ENCODE measurements at places on chromosomes 3 and 15.

DNA sequence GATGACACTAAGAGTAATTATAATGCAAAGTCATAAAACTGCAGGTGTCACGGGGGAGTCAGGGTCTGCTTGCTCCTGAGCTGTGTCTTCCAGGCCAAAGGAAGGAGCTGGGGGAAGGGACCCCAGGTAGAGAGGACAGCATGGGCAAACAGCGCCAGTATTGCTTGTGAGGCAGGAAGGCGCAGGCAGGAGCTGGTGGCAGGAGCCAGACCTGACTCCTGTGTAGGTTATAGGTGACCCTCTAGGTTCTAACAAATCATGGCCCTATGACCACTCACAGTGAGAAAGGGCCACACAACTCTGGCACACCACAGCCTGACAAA is 1.9 kb downstream of the CISH start:
- DNase-seq: no peak
- H3K36me3 ChIP-seq: no peaks in the 10 kb centered on the region
- no peaks in the 10 kb centered on the region for H3K27me3 ChIP-seq
- H3K4me1 ChIP-seq: peaks cover 29% of the 10 kb centered on the region
- H3K27ac ChIP-seq: no peak overlapping the region
- H3K4me3 ChIP-seq: no peak overlapping the region

DNA sequence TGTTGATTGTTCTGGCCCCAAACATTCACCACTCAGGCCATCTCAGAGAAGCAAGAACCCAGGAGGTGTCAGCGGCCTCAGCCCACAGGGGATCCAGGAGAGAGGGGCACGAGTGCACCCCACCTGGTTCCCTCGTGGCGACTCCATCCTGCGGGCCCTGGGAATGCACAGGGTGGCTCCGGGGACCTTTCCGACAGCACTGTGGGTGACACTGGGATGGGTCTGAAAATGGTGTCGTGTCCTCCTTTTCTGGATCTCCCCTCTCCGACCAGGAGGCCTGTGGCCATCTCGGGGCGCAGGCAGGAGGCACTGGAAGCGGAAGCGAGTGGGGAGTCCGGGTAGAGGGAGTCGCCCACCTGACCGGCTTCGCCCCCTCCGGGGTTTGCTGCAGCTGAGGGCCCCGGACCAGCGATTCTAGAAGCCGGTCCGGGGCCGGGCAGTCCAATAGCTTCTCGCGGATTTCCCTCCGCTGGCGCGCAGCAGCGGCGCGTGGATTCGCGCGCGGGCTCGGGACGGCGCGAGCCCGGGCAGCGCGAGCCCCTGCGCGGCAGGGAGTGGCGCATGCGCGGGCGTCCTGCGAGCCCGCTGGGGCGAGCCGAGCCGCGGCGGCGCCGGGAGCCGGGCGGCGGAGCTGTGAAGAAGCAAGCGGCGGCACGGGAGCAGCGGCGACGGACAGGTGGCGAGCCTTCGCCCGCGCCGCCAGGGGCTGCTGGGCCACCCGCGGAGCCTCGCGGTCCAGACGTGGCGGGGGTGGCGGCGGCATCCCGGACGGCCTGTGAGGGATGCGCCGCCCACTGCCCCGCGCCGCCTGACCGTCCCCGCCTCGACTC is at the start of gene DOCK3:
Gene DOCK3, plus strand, starts transcription at position 579 of the 830 bp plus-strand sequence. CDS start 337 bp downstream, outside the sequence.
- no peaks in the 10 kb centered on the region for H3K36me3 ChIP-seq
- H3K4me3 ChIP-seq: peak within 1 kb of the TSS; percentile 77
- peaks cover 23% of the 10 kb centered on the region for H3K27me3 ChIP-seq
- no peaks in the 10 kb centered on the region for H3K4me1 ChIP-seq

- DNase-seq: no peak
- H3K27me3 ChIP-seq: no peaks in the 10 kb centered on the region
- H3K4me1 ChIP-seq: no peaks in the 10 kb centered on the region
- no peaks in the 10 kb centered on the region for H3K36me3 ChIP-seq
- no peak overlapping the region for H3K27ac ChIP-seq
Observed at GRCh38 chr15:83339396-83339795, 54.9 kb upstream of the BNC1 start.

DNA sequence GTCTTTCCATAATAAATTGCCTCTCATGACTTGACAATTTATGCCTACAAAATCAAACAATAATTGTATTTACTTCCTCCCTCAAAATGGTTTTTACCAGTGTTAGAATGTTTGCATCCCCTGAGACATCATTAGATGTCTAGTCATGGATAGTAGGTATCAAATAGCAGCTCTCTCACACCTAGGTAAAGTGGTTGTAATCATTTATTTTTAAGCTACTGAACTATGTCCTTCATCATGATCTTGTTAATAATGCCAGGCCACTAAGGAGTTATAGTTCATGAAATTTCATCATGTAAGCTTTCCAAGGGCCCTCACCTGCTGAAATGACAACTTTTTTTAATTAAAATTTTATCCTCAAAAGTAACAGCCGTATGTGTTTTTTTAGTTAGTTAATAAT is 134.1 kb downstream of the ARPP21 start:
- H3K27me3 ChIP-seq: no peaks in the 10 kb centered on the region
- no peak overlapping the region for H3K4me3 ChIP-seq

GRCh38 chr15:86138798-86139197 is 59.1 kb downstream of the AGBL1 start:
- no peaks in the 10 kb centered on the region for H3K36me3 ChIP-seq
- DNase-seq: no peak
- no peak overlapping the region for H3K4me3 ChIP-seq
- no peak overlapping the region for H3K27ac ChIP-seq
- H3K4me1 ChIP-seq: no peaks in the 10 kb centered on the region

DNA sequence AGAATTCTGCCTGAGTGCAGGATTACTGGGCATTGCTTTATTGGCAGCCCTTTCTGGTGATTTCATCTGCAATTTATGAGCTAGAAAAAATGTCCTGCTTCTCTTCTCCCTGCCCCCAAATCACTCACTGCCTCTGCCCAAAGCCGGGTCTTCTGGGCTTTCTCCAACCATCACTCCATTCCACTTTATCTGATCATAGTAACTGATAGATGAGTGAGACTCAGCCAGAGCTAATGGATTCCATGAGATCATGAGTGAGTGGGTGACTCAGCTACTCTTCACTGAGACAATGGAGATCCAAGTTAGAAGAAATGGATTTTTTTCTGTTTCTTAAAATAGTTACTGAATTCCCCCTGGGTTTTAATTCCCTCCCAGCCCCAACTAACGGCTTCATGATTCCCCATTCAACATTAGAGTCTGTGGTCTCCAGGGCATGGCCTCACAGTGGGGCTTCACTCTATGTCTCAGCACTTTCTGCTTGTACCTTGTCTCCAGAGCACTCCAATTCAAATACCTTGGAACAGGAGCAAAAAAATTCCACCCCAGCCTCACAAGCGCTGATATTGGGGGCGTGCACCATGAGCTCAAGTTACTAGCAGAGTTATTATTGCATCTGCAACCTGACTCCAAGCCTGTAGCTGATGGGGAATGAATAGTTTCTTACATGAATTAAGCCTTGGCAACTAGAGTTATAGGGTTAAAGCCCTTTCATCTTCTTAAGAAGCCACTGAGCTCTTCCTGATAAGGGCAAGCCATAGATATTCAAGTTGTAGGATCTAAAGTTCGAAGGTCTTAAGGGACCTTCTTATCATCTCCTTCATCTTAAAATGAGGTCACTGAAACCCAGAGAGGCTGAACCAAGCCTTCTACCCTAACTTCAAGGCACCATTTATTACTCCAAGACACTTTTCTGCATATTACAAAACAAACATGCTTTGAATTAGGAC is 85.9 kb downstream of the AGBL1 start:
- no peaks in the 10 kb centered on the region for H3K4me1 ChIP-seq
- no peak for DNase-seq
- H3K27ac ChIP-seq: peak overlapping the region; percentile 62
- no peaks in the 10 kb centered on the region for H3K27me3 ChIP-seq

DNA sequence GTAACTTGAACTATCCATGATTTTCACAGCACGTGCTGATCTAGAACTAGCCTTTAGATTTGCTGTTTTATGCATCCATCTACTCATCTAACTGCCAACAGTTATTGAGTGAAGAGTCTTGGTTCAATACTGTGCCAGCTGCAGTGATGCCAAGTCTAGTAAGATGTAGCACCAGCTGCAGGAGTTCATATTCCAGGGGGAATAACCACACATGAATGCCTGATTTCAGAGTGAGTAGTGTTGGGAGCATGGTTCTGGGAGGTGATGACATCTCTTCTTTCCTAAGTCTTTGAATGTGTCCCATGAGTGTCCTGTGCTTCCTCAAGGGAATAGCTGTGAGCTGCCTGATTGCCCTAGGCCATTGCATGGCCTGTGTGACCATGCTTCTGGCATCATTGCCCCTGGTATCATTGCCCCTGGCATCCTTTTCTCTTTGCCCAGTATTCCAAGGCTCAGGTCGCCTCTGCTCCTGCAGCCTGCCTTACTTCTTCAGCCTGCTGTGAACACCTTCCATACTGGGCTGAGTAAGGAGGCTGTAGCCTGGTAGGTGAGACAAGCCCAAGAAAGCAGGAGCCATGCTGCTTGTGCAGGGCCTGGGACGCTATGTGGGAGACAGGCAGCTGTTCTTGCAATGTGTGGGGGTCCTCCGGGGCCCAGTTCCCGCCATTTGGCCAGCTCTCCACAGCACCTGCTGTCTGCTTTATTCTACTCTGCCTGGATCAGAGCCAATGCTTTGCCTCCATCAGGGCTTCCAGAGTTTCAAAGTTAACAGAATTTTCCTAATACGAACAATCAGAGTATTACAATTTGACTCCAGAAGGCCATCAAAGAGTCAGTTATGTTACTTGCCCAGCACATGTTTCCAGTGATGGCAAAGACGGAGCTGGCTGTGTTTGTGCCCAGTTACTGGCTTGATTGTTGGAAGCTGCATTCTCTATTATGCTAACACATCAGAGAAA is 73.2 kb downstream of the CLSTN2 start:
- H3K27ac ChIP-seq: no peak overlapping the region
- H3K4me3 ChIP-seq: no peak overlapping the region
- no peaks in the 10 kb centered on the region for H3K36me3 ChIP-seq
- no peak for DNase-seq
- no peaks in the 10 kb centered on the region for H3K4me1 ChIP-seq
- H3K27me3 ChIP-seq: no peaks in the 10 kb centered on the region

- H3K4me3 ChIP-seq: no peak overlapping the region
- DNase-seq: no peak
- H3K27me3 ChIP-seq: no peaks in the 10 kb centered on the region
- peaks cover 7% of the 10 kb centered on the region for H3K36me3 ChIP-seq
Observed at GRCh38 chr3:38224357-38224756, 41.3 kb upstream of the SLC22A13 start.

DNA sequence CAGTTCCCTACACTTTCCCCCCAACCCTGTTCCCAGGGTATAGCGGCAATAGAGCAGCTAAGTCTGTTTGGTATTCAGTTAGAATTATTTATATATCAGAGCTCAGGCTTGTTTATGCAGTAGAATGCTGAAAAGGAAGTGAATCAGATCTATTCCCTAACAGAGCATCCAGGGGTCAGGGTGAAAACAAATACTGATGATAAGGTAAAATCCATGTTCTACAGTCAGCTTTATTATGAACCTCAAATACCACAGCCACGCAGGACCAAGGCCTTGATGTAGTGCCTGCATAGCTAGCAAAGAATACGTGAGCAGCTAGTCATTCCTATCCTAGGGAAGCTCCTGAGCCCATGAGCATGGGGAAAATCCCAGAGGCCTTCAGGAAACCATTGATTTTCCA is 229.7 kb upstream of the ICE2 start:
- peaks cover 17% of the 10 kb centered on the region for H3K4me1 ChIP-seq

DNA sequence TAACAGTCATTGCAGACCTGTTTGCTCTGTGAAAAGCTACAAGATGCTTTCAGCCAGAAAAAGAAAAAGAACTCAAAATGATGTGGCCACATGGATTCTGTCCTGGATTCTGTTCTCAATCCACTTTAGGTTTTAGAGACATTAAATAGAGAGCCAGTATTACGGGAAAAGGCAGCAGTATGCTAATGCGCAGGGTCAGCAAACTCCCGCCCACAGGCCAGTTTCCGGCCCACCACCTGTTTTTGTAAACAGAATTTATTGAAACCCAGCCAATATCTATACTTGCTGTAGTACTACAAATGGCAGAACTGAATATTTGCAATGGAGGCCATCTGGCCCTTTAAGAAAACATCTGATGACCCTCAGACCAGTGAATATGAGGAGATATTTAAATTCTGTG is 416.1 kb downstream of the ERC2 start:
- no peak for DNase-seq
- H3K4me3 ChIP-seq: no peak overlapping the region
- H3K4me1 ChIP-seq: no peaks in the 10 kb centered on the region
- no peaks in the 10 kb centered on the region for H3K36me3 ChIP-seq
- H3K27ac ChIP-seq: no peak overlapping the region

- H3K4me1 ChIP-seq: peaks cover 5% of the 10 kb centered on the region
- no peaks in the 10 kb centered on the region for H3K36me3 ChIP-seq
- no peaks in the 10 kb centered on the region for H3K27me3 ChIP-seq
Observed at GRCh38 chr3:14377838-14378169, 24.6 kb upstream of the SLC6A6 start.

- DNase-seq: peak; percentile 84
- no peak overlapping the region for H3K4me3 ChIP-seq
- no peaks in the 10 kb centered on the region for H3K27me3 ChIP-seq
- peak overlapping the region; percentile 94 for H3K27ac ChIP-seq
- peaks cover 66% of the 10 kb centered on the region for H3K4me1 ChIP-seq
- peaks cover 75% of the 10 kb centered on the region for H3K36me3 ChIP-seq
Observed at GRCh38 chr3:52483577-52484381, 11.4 kb upstream of the STAB1 start.

- H3K4me1 ChIP-seq: peaks cover 10% of the 10 kb centered on the region
- H3K27ac ChIP-seq: no peak overlapping the region
- no peak overlapping the region for H3K4me3 ChIP-seq
- no peak for DNase-seq
- no peaks in the 10 kb centered on the region for H3K36me3 ChIP-seq
Observed at GRCh38 chr15:90161950-90162361, 39.2 kb upstream of the SEMA4B start.

DNA sequence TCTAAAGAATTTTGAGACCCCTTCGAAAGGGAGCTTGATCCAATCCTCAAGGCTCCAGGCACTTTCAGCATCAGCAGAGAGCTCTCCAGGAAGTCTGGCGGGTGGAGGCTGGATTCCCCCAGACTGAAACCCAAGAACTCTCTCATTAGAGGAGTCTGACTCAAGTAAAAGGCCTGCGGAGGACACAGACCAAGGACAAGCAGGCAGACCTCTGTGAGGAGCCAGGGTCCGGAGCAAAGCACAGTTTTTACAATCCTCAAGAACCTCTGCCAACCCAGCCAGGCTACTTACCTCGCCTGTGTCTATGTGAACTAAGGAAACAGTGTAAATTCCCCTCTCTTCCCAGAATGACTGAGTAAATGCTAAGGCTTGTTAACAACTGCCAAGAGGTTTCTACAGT is 86.2 kb downstream of the FBN1 start:
- no peaks in the 10 kb centered on the region for H3K4me1 ChIP-seq
- no peaks in the 10 kb centered on the region for H3K36me3 ChIP-seq
- no peaks in the 10 kb centered on the region for H3K27me3 ChIP-seq
- peak overlapping the region; percentile 54 for H3K27ac ChIP-seq
- H3K4me3 ChIP-seq: no peak overlapping the region

- no peak for DNase-seq
- no peak overlapping the region for H3K27ac ChIP-seq
- H3K36me3 ChIP-seq: no peaks in the 10 kb centered on the region
- H3K27me3 ChIP-seq: no peaks in the 10 kb centered on the region
Observed at GRCh38 chr3:71512000-71512399, 71.5 kb downstream of the FOXP1 start.

GRCh38 chr3:58190882-58191281 is 19.9 kb downstream of the DNASE1L3 start:
- no peaks in the 10 kb centered on the region for H3K27me3 ChIP-seq
- H3K4me3 ChIP-seq: no peak overlapping the region
- no peaks in the 10 kb centered on the region for H3K36me3 ChIP-seq
- H3K27ac ChIP-seq: no peak overlapping the region
- no peak for DNase-seq
- H3K4me1 ChIP-seq: no peaks in the 10 kb centered on the region

- DNase-seq: no peak
- H3K4me1 ChIP-seq: no peaks in the 10 kb centered on the region
- H3K4me3 ChIP-seq: no peak overlapping the region
- no peaks in the 10 kb centered on the region for H3K36me3 ChIP-seq
Observed at GRCh38 chr15:101488300-101489164, 975 bp downstream of the PCSK6 start.
